ENCODE measurements at places on chromosomes 13 and 19.

GRCh38 chr19:17582613-17583012 lies 27.2 kb downstream of the COLGALT1 start:
- DNase-seq = no peak

DNA sequence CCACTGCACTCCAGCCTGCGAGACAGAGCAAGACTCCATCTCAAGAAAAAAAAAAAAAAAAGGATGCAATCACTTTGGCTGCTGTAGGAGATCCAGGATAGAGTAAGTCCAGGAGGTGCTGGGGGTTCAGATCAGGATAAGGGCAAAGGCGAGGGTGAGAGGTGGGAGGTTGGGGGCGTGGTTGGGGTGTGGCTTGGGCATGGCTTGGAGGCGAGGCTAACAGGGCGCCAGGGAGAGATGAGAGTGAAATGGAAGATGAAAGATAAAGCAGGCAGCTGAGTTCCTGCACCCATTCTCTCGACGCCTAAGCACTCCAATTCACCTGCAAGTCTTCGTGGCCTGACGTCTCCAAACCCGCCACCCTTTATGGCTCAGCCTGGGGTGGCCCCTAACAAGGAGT lies 25.0 kb upstream of the ZNRF4 start:
- no peak for DNase-seq

DNA sequence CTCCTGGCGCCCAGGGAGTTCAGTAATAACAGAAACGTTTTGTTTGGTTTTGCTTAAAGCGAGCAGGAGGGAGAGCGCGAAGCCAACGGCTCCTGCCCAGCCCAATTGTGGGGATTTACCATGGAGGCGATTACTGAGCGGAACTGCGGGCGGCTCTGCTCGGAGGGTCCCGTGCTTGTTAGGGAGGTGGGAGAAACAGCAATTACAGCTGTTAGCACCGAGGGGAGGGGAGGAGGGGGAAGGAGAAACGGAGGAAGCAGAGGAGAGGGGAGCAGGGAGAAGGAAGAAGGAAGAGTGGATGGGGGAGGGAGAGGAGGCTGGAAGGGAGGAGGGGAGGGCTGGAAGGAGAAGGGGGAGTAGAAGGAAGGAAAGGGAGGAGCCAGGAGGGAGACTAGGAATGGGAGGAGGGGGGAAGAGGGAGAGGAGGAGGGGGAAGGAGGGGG lies 7.7 kb upstream of the ONECUT3 start:
- no peak for DNase-seq

DNA sequence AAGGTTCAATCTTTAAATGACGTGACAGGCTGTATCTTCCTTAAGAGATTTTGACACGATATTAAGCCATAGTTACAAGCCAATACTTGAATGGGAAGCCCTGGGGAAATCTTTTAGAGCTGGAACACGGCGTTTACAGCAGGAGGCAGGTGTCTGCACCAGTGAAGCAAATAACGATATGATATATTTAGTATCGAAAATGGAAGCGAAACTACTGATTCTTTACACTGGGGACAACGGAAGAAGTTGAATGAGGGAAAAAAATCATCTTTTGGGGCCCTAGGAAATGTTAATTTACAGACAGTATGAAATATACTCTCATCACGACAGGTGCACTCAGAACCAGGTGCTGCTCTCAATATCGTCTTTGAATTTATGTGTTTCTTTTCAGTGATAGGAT lies 793.9 kb upstream of the PCDH20 start:
- DNase-seq = no peak

DNA sequence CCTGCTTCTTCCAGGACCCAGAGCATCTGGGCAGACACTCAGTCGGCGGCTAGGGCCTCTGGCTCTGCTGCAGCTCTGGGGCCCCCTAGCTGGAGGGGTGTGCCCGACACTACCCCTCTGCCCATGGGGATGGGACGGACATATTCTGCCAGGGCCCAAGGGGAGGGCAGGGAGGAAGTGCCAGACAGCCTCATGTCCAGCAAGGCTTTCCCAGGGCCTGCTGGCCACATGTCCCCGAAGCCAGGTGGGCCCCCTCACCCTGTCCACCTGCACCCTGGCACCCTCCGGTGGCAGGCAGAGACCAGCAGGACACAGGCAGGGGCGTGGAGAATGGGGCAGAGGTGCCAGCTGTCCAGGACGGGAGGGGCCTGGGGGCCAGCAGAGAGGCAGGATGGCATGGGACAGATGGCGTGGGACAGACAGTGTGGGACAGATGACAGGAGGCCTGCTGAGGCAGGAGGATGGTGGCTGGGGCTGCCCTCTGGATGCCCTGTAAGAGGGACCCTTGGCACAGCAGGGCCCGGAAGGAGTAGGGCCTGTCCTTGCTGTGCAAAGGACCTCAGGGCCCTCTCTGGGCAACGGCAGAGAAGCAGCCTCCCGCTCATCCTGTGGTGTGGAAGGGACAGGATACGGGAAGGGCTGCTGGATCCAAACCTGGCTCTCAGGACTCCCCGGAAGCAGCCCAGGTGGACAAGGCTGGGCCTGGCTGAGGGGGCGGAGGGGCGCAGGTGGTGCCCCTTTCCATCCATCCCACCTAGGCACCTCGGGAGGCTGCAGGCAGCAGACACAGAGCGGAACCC lies 29.1 kb downstream of the CEBPG start:
- DNase-seq = no peak

DNA sequence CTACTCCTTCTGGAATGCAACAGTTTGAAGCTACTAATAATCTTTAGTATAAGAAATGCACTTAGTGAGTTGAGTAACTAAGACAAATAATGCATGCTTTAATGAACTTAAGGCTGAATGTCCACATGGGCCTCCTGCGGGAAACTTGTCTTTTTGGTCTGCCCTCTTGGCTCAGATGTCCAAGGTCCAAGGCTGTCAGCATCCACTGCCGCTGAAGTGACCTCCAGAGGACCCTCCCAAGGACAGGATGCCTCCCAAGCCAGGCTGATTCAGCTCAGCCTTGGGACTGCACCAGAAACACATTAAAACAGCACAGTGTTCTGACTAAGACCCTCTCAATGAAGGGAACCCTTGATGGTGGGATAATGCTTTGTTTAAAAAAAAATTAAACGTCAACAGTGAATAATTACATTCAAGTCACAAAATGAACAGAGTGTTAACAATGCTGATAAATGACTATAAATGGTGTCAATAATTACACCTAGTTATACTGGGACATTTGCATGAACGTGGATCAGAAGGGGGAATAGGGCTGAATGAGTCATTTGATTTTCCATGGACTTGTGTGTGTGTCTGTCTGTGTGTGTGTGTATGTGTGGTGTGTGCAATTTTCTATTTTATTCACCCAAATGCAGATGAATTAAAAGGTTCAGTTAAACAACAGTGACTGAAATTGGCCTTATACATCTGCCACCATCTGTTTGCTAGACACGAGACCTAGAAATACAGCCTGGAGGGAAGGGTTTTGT lies 150.5 kb downstream of the COL4A1 start:
- DNase-seq = no peak

DNA sequence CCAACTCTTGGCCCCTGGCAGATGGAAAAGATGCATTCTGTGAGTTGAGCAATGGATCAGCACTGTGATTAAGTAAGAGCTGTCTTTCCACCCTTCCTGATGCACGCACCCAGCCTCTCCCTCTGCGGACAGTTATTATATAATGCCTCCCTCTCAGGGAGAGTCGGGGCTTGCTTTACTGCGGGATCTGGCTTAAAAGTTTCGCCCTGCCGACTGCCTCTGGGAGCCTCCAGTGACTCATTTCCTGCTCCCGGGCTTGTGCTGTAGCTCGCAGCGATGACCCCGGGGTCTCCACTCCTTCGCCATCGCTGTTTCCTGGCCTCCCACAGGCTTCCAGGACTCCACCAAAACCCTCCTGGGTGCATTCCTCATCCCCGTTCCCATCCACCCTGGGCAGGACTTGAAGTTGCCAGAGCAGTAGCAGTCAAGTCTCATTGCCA lies 107.4 kb upstream of the SLC7A1 start:
- DNase-seq = no peak

DNA sequence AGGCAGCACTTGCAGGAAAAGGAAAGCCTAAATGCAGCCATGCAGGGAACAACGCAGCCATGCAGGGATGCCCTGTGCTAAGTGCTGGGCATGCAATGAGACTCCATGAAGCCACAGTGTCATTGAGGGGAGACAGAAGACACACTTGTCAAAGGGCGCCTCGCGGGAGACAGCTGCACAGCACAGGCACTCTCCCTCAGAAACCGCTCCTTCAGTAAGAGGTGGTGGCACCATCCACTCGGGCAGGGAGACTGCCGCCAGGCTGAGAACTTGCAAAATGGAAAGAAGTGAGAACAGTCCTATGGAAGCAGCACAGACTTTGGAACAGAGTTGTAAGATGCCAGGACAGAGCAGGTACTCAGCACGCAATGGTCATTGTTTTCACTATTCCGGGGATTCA lies 51.1 kb downstream of the GGACT start:
- no peak for DNase-seq

GRCh38 chr19:1959928-1960589 lies 19.1 kb downstream of the CSNK1G2 start:
- DNase-seq = no peak

DNA sequence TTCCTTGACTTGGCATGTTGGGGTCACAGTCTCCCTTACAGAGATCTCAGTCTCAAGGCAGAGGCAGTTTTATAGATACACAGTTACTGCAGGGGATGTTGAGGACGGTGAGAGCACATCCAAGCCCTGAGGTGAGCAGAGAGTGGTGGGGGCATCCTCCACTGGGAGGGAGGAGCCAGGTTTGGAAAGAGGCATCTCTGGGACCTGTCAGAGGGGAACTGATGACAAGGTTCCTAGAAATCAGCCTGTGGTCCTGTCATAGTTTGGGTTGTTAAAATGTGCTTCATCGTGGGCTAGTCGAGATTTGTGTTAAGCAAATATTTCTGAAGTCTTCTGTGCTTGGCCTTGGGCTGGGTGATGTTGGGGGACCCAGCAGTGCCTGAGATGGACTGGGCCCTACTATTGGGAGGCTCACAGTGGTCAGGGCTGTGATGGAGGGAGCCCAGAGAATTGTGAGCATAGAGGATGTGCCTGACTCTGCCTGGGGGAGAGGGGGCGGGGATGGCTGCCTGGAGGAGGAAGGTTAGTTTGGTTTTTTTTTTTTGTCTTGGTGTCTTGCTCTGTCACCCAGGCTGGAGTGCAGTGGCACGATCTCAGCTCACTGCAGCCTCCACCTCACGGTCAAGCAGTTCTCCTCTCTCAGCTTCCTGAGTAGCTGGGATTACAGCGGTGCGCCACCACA lies 3.9 kb downstream of the SUPT5H start:
- no peak for DNase-seq

DNA sequence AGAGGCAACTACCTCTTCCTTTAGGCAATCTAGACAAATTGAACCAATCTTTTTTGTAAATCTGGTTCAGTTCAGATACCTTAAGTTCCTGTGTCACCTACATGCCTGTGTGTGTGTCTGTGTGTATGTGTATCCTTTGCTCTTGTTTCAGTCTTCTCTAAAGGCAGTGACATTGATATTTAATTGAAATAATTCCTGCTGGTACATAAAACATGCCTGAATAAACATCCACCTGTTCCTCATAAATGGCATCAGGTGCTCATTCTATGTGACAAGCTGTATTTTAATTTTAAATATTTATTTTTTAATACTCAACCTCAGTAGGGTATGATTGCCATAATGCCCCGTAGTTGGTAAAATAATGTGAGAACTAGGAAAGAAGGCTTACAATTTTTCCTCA lies 1606.4 kb upstream of the PRR20A start:
- no peak for DNase-seq

DNA sequence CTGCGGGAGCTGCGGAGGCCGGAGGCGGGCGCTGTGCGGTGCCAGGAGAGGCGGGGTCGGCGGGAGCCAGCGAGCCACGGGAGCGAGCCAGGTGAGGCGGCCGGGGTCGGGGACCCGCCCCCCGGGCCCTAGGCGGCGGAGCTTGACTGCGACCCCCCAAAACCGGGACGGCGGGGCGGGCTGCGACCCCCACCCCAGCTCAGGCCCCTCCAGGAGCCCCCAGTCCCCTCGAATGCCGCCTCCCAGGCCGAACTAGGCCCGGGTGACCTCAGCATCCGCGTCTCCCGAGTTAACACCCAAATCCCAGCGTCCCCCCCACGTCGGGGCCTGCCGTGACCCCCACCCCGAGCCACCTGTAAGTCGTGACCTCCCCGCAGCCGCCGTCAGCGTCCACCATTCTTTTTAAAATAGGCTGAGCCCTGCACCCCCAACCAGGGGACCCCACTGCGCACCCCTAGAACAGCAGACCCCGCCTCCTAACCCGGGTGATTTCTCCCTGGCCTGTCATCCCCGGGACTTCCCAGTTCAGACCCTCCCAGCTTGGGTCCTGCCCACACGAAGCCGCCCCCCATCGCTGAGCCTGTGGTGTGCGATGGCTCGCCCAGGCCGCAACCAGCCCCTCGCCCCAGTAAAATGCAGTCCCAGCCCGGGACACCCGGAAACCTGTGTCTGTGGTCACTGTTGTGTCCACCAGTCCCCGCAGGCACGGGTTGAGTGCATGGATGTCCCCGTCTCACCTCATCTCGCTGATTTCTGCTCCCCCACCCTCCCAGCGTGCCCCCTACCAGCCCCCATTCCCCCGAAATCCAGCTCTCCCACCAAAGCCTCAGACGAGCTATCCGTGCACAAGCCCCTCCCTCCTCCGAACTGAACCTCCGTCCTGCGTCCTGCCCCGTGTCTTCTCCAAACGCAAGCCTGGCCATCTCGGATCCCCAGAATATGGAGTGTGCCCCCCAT lies 551 bp downstream of the FZR1 start:
- DNase-seq = no peak

- DNase-seq = no peak
These were observed 14.9 kb downstream of the SERP2 start for GRCh38 chr13:44388427-44389059.

GRCh38 chr19:38047049-38047438 lies 140.0 kb downstream of the SIPA1L3 start:
- no peak for DNase-seq

DNA sequence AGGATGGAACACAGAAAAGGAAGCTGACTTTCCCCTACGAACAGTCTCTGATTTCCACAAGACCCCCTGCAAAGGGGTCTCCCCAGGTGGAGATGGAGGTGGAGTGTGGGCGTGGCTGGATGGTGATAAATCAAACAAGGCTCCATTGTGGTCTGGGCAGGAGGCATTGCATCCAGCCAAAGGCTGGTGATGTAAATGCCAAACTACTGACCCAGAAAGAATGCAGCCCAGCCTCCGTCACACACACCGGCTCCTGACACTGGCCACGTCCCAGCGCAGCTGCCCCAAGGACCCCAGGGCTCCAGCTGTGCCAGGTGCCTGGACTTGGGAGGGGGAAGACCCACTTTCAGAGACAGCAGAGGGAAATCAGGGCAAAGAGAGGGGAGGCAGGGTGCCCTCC lies 6.3 kb downstream of the SLC7A1 start:
- DNase-seq = peak; percentile 29

- DNase-seq = no peak
These were observed 113.7 kb upstream of the OXGR1 start for GRCh38 chr13:97107815-97108529.

DNA sequence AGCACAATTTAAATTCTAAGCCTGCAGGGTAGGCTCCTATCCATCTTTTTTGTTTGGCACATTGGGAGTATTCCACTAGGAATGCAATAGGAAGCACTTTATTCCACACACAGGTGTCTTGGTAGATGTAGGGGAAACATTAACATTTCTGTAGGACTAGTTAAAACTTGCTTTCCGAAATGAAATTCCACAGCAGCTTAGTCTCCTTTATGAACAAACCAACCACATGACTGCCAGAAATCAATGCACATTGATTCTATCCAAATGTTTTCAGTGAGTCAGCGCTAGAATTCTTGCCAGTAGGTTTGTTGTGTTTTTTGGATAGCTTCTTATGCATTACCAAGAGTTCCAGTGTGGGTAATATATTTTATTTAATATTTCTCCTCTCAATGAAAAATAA lies 207.9 kb upstream of the CSNK1A1L start:
- DNase-seq = no peak
